Cerebellar nuclear complex (tissue), 1 donor: ENCODE measurements at places on chromosomes 1 and 21.

GRCh38 chr1:44078104-44078503, 40.5 kb upstream of the KLF17 start:
- no peak for DNase-seq

GRCh38 chr1:168974117-168974516, 132.4 kb upstream of the ATP1B1 start:
- DNase-seq, result no peak

- no peak for DNase-seq
Measured at GRCh38 chr1:207025146-207025880, 7.2 kb downstream of the C1orf116 start.

- peak; percentile 11 for DNase-seq
Measured at GRCh38 chr1:174364996-174365736, 82.6 kb upstream of the GPR52 start.

GRCh38 chr1:185244015-185244747, 72.9 kb downstream of the IVNS1ABP start:
- DNase-seq, result no peak

DNA sequence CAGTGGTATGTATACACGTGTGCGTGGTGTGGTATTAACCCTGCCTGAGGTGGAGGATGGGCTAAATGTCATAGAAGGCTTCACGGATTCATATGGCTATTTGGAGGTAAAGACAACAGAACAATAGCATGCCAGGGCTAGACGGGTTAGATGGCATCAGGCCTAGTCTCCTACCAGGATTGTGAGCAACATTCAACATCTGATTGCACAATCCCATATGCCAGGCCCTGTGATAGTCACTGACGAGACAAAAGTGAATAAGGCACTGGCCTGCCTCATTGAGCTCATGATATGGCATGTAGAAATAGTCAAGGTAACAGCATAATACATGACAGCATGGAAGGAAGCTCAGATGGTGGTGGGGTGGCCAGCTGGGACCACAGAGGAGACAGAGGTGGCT, 167.1 kb upstream of the BEND5 start:
- no peak for DNase-seq

DNA sequence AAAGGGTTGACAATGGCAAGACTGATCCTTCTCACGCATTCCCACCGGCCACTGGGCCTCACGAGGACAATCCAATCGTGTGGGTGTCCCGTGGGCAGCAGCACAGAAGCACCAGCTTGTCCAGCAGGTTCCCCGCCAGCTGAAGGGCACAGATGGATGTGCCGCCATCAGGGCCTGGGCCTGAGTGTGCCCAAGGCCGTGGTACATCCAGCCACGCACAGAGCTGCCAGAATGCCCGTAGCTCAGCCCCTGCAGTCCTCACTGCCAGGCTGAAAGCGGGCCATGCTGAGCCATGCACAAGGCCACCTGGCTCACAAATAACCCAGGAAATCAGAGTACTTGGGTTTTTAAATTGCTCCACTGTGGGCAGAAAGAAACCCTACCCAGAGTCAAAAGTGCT, 7.0 kb downstream of the NPHP4 start:
- DNase-seq, result no peak

GRCh38 chr1:217622042-217622441, 8.8 kb downstream of the GPATCH2 start:
- no peak for DNase-seq

DNA sequence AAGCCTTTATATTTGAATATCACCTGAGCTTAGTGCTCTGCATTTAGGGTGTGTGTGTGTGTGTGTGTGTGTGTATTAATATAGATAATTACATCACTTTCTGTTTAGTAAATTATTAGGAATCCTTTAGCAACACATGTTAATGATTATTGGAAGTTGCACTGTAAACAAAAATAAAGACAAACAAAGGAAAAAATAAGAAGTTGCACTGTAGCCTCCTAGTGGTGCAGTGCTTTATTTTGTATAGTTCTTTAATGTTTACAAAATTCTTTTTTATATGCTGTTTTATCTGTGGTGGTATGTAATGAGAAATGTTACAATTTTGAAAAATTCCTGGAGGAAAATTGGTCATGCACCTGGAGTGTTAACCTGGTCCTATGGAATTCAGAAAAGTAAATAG, 69.2 kb downstream of the UBE4B start:
- DNase-seq, result no peak

DNA sequence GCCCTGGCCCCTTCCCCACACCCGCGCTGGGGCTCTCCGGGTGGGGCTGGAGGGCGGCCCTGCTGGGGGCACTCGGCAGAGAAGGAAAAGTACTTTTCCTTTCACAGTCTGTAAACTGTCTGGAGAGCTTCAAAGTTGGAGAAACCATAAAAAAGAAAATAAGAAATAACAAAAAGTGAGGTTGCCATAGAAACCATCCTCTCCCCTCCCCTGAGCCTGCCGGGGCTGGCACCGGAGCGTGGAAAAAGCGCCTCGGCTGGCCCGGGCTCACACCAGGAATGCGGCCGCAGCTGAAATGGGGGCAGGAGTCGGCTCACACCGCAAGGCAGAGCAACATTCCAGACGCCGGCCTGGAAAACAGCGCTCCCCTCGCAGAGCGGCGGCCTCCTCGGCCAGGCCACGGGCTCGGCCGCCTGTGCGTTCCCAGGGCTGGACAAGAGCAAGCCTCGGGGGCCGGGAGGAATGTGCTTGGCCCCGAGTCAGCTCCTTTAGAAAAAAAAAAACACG, 69.2 kb downstream of the MORN1 start:
- DNase-seq, result no peak

- DNase-seq, result no peak
Measured at GRCh38 chr21:9730866-9731265, 790.5 kb upstream of the TPTE start.

GRCh38 chr1:241074507-241074906, 282.5 kb downstream of the RGS7 start:
- DNase-seq, result no peak

- no peak for DNase-seq
Measured at GRCh38 chr1:7553042-7553690, 217.9 kb upstream of the VAMP3 start.

GRCh38 chr1:182794676-182795201, 5.2 kb downstream of the NPL start:
- no peak for DNase-seq

DNA sequence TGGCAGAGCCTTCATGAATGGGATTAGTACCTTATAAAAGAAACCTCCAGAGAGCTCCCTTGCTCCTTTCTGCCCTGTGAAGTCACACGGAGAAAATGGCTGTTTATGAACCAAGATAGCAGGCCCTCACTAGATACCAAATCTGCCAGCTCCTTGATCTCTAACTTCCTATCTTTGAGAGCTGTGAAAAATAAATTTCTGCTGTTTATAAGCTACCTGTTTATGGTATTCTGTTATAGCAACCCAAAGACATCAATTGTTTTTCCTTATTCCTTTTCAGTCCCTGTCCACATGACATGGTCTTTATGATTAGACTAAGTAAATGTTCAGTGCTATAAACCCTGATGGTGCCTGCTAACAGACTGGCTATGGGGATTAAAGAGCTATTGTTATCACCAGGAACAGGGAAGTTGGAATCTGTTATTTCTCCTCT, 9.7 kb upstream of the STIL start:
- DNase-seq, result no peak

- DNase-seq, result no peak
Measured at GRCh38 chr1:110752941-110753725, 78.4 kb upstream of the KCNA3 start.

DNA sequence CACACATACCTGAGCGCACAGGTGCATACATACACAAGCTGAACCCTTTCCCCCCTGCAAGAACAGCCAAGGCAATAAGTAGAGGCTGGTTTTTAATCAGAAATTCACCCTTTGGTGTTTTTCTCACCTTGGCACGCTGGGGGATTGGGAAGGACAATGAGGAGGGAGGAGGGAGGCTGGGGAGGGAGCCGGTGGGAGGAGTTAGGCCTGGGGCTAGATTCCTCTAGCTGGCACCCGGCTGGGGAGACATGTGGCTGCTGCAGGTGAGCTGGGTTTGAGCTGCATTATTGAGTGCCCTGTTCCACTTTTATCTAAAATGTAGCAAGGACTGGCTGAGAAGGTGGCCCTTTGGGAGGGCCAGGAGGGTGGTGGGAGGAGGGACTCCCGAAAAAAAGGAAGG, 97.8 kb upstream of the CSF3R start:
- no peak for DNase-seq

GRCh38 chr1:39103328-39104157, 77.4 kb downstream of the NDUFS5 start:
- DNase-seq, result no peak

DNA sequence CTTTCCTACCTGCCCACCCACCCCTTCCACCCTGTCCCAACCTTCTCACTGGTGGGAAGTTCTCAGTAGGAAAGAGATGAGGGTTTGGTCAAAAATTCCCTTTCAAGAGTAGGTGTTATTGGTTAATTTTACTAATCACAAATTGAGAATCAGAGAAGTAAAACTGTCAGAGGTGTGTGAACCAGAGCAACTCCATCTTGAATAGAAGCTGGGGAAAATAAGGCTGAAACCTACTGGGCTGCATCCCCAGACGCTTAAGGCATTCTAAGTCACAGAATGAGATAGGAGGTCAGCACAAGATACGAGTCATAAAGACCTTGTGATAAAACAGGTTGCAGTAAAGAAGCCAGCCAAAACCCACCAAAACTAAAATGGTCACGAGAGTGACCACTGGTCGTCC, 11.5 kb downstream of the PLA2G2D start:
- no peak for DNase-seq

- DNase-seq, result no peak
Measured at GRCh38 chr1:78156805-78157521, 111.2 kb downstream of the GIPC2 start.

DNA sequence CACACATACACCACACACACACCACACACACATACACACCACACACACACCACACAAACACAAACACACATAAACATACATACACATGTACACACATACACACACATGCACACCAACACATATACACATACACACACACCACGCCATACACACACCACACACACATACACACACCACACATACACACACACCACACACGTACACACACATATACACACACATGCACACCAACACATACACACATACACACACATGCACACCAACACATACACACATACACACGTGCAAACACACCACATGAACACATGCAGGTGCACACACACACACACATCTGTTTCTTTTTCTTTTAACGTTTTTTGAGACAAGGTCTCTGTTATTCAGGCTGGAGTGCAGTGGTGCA, 41.0 kb upstream of the SLC45A1 start:
- DNase-seq, result no peak

GRCh38 chr1:167430134-167430848, 88.0 kb downstream of the CD247 start:
- DNase-seq, result no peak

- DNase-seq, result no peak
Measured at GRCh38 chr1:119428991-119429390, 14.0 kb downstream of the HSD3B2 start.

DNA sequence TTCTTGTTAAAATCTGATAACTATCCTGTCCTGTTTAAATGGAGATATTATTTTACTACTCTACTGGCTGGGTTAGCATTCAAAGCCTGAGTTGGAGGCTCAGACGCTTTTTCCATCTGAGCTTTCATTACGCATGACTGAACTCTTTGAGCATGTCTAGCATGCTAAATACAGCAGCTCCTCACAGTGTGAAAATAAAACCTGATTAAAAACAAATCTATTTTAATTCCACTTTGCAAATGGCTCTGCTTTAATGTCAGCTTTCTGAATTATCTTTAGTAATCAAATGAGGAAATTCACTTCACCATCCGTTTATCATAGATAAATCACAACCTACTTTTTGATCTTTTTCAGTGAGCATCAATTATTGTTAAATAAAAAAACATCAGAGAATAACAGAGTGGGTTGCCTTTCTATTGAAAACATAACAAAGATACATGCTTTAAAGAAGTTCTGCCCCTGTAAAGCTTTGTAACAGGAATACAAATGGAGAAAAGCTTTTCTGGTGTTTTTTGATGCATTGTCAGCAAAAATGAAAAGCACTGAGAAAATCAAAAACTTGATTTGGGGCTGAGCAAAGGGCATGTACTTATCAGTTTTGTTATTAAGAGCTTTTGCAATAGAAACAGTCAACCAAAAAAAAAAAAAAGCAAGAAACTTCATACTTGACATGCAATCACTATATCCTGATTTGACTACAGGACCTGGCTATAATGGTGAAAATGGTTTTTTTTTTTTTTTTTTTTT, 3.5 kb upstream of the SPEN start:
- DNase-seq, result peak; percentile 41

DNA sequence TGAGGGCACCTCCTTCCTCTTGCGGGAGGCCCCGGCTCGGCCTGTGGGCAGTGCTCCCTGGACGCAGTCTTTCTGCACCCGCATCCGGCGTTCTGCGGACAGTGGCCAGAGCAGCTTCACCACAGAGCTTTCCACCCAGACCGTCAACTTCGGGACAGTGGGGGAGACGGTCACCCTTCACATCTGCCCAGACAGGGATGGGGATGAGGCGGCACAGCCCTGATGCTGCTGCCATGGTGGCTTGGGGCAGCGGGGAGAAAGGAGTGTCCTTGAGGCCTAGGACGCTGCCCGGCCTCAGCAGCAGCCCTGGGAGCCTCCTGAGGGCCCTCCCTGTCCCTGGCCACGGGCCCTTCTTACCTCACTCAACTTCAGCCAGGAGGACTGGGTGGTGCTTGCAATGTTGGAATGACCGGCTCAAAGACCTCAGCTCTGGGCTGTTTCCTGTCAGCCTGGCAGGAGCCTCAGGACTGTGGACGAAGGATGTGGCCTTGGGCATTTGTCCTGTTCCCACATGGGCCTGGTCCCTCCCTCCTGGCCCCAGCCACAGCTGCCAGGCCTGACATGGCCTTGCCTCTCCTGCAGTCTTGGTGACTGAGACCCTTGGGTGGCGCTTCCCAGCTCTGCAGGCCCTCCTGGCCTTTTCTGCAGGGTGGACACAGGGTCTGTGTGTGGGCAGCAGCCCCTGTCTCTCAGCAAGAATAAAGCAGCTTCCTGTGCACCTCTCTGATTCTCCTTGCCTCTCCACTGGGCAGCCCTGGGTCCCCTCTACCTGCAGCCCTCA, 45.9 kb downstream of the TRIM11 start:
- no peak for DNase-seq

DNA sequence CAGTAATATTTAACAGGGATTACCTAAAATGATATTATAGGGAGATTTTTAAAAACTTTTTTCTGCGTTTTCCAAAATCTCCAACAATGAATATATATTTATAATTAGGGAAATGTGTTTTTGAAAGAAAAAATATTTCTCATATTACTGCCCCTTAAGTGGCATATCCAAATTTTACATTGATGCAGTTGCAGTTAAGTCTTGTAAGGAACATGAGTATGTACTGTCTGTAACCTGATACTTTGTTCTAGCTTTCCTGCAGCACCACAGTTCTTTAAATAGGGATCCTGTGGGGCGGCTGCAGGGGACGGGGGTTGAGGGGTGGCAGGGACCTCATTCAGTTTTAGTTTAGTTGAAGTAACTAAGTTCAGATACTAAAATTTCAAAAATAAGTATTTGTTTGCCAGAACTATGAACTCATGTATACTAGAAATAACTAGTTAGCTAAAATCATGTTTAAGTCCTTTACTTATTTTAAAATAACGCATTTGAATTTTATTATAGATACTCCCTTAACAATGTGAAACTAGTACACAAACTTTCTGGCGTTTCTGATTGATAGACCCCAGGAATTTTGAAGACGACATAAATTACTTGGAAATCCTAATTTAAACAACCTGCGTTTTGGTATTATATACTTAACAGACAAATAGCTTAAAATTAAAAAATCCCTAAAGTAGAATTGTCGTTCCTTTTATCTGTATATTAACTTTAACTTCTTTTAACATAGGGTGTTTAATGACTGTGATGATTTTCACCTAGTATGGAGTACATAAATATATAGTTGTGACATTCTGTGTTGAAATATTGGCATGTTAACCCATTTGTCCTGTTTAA, 639 bp upstream of the DNAJB4 start:
- peak; percentile 9 for DNase-seq

- DNase-seq, result no peak
Measured at GRCh38 chr1:159889821-159890252, 10.1 kb downstream of the CFAP45 start.
